NCI-H748 treated with DMSO at 0.1 percent for 48 hours (cell line): ENCODE measurements at places on chromosomes 4 and X.

DNA sequence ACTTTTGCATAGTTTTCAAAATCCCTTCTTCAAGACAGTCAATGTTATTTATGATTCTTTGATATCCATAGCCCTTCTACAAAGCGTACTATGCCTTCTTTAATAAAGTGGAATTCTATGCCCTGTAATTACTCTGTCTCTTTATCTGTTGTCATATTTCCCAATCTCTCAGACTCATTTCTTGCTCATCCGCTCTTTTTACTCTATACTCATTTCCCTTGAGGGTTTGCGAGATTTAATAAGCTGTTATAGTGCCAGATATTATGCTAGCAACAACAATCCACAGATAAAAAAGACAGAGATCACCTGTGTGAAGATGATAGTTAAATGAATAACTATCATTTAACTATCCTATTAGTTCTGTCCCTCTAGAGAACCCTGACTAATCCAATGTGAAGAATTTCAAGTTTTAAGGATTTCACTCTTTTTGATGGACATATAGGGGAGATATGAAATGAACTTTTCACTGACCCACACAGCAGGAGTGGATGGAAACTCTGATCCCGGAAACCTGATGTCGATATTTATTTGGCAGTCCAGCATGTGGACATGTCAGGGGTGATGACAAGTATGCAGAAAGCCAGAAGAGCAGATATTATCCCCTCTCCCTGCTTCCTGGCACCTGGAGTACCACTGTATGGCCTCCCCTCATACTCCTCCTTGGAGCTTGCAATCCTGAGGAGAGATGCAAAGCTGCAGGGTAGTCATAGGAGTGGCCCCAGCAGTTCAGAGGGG is 49.7 kb downstream of the TMEM156 start:
- no peak for DNase-seq

DNA sequence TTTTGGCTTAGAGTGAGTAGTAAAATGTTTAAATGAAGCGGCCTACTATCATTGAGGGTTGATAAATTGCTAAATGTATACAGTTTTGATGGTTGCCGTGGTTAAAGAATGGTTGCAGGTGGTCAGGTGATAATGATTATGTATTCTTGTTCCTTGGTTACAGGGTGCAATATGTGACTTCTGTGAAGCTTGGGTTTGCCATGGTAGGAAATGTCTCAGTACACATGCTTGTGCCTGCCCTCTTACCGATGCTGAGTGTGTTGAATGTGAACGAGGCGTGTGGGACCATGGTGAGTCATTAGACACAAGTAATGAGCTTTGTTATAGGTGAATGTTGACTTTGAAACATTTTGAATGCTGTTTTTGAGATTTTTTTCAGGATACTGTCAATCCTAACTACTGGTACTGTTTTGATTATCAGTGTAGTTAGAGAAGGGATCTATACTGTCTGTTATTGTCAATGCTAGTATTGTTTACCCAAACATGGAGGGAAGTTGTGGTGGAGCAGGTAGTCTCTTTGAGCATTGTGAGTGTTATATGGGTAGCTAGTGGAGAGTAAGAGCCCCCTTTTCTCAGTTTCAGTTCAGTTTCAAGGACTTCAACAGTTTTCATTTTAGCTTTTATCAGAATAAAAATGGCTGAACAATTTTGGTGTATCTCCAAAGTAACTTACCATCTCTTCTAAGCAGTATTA is 8.9 kb downstream of the ZNF330 start:
- DNase-seq: no peak

- no peak for DNase-seq
Observed at GRCh38 chr4:70531981-70532380, 13.6 kb downstream of the AMTN start.

GRCh38 chr4:105196523-105197145 is 50.0 kb downstream of the TET2 start:
- no peak for DNase-seq

DNA sequence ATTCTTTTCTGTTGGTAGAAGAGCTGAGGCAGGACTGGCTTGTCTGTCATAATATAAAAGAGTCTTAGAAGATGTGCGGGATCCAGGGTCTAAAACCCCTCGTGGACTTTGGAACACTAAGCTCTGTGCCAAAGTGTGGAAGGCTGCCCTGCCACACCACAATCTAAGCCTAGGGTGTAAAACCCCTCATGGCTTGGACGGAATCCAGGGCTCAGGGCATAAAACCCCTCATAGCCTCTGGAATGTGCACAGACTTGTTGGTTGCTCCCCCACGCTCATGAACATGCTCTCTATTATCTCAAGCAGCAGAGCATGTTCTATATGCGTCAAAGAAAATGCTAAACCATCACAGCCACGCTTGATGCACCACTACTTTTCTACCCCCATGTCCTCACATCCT is 483.6 kb downstream of the GABRG1 start:
- DNase-seq: no peak

DNA sequence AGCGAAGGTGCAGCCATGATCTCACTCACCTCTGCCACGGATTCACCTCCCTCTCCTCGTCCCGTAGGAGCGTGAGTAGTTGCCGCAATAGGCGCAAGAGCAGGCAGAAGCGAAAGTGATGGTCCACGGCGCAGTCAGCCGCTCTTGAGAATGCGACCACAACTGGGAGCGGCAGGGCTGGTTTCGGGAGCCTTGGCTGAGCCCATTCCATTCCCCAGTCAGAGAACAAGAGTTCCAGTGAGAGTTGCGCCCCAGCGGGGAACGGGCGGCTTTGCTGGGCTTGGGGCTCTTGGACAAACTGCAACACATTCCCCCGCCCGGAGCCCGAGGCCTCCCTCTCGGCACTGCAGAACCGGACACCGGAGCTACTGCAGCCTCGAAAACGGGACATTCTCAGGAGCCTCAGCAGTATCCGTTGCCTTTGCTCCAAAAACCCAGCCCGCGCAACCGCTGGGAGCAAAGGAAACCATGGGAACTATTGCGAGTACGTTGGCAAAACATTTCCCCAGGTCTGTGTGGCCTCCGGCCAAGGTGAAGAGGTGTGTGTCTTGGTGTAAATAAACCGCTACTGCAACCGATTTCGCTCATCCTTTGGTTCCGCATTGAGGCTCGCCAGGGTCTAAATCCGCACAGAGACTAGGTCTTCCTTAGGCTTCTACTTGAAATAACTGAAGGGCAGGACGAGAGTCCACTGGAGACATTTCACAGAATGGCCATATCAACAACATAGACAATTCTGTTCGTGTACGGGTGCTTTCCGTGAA is 5.7 kb upstream of the ZBTB33 start:
- peak; percentile 78 for DNase-seq

GRCh38 chr4:161767116-161767515 is 396.7 kb downstream of the FSTL5 start:
- no peak for DNase-seq
